ENCODE measurements at places on chromosomes 5 and 9. TPM values are rescaled to one million over a fixed set of nuclear protein-coding genes. Genes with fewer than 3 reads are reported as not detected.
A peak's percentile ranks its signal among the peaks of the same experiment; 100 is the strongest.

GRCh38 chr9:116151966-116152381 lies 1.6 kb upstream of the PAPPA start:
- no peak for DNase-seq

- peak; percentile 74 for DNase-seq
These were observed 35.4 kb downstream of the CXXC5 start for GRCh38 chr5:139683295-139684271.

DNA sequence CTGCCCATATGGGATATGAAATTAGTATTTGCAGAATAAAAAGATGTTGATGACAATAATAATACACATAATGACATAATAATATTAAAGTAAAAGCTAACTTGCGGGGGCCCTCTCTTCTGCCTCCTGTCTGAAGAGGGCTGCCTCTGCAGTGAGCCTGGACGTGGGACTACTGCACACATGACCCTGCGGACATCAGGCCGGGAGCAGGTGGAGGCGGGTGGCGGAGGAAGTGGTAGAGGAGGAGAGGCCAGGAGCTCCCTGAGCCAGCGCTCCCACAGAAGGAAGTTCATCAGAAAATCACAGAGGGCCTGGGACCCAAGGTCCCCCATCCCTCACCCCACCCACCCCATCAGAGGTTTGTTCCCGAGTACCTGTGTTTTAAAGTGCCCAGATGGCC lies 60.5 kb downstream of the ROPN1L start:
- peak; percentile 45 for DNase-seq

DNA sequence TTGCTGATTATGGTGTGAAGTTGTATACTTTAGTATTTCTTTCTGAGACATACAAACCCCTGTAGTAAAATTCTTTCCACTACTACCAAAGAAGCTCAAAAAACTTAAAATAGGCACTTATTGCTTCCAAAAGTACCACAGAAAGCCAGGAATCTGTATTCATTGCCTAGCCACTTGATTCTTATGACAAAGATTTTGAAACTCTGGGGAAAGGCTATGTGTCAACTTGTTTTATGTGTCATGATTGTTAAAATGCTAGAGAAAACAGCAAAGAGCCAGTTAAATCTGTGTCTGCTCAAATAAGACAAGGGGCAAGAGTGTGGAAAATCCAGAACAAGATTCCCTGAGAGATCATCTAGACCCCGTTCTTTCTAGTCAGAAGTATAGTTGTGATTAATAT lies 6.0 kb downstream of the KIF2A start:
- DNase-seq = no peak

GRCh38 chr5:139755892-139756671 lies 39.5 kb upstream of the PSD2 start:
- DNase-seq = peak; percentile 93

DNA sequence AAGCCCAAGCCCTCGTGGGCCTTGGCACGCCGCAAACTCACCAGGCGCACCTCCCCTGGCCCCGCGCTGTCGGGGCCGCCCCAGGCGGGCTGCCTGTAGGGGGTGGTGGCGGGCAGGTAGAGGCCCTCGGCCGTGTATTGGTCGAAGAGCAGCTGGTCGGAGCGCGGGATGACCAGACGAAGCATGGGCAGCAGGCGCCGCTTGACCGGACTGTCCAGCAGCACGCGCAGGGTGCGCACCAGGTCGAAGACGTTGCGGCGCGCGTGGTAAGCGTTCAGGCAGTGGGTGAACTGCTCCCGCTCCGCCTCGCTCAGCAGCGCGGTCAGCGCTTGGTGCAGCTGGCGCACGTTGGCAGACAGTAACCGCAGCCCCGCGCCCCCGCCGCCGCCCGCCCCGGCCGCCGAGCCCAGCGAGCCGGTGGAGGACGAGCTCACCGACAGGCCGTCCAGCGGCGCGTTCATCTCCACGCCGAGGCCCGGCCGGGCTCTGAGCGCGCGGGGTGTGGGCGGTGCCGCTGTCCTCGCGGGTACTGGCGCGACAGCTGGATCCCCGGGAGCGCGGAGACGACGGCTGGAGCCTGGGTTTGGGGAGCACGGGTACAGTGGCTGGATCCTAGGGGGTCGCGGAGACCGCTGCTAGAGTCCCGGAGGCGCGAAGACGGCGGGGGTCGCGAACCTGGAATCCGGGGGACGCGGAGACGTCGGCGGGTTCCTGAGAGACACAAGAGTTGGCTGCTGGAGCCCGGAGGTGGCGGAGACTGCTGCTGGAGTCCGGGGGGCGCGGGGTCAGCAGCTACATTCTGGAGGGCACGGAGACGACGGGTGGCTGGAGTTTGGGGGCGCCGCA lies 709 bp downstream of the WHRN start:
- peak; percentile 90 for DNase-seq

GRCh38 chr5:26568316-26568715 lies 470.1 kb downstream of the CDH9 start:
- DNase-seq = no peak

DNA sequence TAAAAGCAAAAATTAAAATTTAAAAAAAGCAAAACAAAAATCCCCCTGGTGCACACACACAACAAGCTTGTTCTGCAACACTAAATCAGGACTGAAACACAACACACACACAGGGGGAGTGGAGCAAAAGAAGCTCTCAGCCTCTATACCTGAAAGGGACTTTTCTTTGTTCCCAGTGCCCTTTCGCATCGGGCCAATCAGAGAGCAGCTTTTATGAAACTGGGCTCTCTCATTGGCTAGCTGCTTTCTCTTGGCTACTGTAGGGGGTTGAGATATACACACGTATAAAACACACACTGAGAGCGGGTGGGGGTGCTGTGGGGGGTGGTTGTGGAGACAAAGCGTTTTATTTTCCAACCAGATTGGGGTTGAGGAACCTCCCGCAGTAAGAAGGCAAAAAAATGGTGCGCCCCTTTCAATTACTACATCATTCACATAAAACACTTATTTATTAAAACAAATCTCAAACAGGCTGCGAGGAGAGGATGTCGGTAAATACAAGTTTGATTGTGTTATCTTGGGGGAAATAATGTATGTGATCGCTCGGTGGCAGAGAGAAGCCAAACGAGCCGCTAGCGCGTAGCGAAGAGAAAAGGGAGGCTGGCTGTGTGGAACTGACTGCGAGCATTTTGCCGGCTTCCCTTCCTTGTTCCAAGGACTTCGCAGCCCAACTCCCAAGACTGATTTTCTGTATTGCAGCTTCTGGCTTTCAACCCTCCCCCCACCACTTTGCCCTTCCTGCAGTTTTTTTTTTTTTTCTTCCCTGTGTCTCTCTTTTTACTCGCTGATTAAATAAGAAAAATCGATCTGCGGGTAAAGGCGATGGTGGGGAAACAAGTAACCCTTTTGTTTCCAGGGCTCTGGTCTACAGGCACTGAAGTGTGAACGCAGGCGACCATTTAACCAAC lies 2.5 kb upstream of the ZNF608 start:
- DNase-seq = peak; percentile 81

DNA sequence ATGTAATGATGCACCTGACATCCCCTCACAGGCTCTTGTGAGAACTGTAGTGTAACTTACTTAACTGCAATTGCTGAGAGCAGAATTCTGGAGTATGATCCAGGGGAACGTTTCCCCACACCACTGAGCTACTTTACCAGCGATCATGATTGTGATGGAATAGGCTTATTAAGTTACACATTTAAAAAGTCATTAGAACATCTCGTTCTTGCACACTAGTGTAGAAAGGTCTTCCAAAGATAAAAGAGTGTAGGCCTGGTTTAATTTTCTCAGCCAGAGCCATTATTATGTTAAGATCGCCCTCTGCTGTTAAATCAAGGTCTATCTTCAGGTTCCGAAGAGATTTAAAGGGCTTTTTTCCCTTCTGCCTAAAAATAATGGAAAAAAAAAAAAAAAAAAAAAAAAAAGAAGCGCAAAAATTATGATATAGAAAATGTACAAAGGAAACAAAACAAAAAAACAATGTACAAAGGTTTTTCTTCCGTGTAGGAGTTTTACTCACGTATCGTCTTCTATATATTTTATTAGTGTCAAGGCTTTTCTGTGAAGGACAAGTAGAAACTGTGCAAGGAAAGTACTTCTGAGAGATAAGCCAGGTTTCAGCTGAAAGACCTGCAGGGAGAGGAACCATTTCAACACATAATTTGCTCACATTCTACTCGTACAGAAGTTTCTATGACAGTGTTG lies 18.6 kb upstream of the MOB3B start:
- peak; percentile 28 for DNase-seq

- no peak for DNase-seq
These were observed 93.0 kb upstream of the ANKRD55 start for GRCh38 chr5:56326116-56326515.

DNA sequence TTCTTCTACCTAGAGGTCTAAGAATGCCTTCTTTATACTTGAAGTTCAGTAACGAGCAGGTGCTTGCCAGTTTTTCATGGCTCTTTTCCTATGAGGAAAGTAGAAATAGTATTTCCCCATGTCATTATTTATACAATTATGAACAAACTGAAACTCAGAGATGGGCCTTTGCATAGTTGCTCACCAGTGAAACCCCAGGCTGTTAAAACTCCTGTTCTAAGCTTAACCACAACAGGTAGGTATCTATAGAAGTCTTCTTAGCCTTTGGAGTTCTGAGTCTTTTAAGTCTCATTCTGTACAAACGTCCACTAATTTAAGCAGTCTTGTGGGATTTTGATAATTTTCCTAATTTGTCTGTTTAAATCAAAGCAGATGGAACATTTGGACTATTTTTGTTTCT lies 90.1 kb downstream of the STARD4 start:
- no peak for DNase-seq

DNA sequence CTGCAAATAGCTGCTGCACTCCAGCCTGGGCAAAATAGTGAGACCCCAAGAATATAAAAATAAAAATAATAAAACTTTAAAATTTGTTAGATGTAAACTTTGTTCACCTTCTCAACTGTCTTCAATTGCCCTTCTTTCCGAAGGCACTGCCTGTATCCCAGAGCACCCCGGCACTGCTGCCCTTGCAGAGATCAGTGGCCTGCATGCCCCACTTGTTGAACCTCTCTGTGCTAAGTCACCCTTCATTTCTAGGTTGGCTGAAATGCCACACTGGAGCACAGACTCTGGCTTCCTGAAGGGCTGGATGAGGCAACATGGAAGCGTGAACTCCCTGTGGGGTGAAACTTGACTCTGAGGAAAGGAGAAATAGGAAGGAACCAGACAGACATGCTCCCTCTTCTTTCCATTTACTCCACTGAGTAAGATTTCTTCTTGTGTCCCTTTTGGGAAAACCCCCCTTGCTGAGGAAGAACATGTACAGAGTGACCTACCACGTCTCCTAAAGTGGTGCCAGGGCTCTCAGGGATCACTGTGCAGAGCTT lies 8.4 kb upstream of the JMY start:
- DNase-seq = no peak

The TIMD4 gene
- total RNA-seq = not detected

The ERBIN gene
- 17.6 TPM for total RNA-seq
